ENCODE measurements at places on chromosomes 12 and 14. TPM values are rescaled to one million over a fixed set of nuclear protein-coding genes. Genes with fewer than 3 reads are reported as not detected.

Gene PRICKLE1
- 25.3 TPM for total RNA-seq

GRCh38 chr12:42779186-42779859 lies 189.8 kb upstream of the PRICKLE1 start:
- no peak overlapping the region for H3K4me3 ChIP-seq
- H3K27me3 ChIP-seq: no peaks in the 10 kb centered on the region
- no peak for DNase-seq
- H3K36me3 ChIP-seq: no peaks in the 10 kb centered on the region
- peaks cover 9% of the 10 kb centered on the region for H3K4me1 ChIP-seq
- H3K27ac ChIP-seq: no peak overlapping the region

DNA sequence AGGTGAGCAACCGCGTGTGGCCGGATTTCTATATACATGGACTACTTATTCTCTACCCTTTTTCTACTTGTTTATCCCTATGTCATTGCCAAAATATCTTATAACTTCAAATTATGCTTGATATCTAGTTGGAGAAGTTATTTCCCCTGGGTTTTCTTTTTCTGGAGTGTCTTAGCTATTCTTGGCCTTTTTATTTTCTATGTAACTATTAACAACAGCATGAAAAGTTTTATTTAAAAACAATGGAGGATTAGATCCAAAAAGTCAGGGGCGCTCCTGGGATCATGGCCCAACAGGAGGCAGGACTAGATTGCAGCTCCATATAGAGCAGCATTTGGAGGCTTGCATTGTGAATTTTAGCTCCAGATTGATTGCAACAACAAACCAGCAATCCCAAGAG lies 8.6 kb upstream of the STRAP start:
- no peak overlapping the region for H3K4me3 ChIP-seq
- no peak overlapping the region for H3K27ac ChIP-seq
- H3K27me3 ChIP-seq: no peaks in the 10 kb centered on the region

Gene CFAP251
- total RNA-seq: 8.8 TPM

DNA sequence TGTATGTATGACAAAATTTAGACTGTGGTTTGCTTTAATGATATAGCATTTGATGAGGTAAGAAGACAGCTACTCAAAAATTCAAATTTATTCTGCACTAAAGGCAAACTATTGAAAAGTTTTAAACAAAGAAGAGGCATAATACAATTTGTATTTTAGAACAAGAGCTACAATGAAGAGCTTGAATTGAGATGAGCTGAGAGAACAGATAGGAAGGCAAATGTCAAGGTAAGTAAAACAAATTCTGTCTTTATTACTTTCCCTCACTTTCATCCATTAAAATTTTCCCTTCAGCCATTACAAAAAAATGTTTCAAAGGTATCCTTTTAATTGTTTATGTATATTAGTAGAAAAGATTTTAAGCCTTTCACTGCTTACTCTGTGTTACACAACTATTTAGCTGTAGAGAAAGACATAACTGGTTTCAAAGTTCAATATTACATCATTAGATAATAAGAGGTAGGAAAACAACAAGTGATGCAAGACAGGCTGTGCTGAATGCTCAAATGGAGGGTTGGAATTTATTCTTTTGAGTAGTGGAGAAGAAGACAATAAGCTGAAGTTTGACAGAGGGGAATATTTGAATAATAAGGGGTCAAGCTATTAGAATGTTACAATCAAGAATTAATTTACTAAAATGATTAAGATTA lies 1334.1 kb downstream of the FSCB start:
- no peak overlapping the region for H3K4me3 ChIP-seq
- H3K27ac ChIP-seq: no peak overlapping the region
- H3K36me3 ChIP-seq: no peaks in the 10 kb centered on the region
- DNase-seq: no peak

Gene TAMALIN
- total RNA-seq: 47.1 TPM

DNA sequence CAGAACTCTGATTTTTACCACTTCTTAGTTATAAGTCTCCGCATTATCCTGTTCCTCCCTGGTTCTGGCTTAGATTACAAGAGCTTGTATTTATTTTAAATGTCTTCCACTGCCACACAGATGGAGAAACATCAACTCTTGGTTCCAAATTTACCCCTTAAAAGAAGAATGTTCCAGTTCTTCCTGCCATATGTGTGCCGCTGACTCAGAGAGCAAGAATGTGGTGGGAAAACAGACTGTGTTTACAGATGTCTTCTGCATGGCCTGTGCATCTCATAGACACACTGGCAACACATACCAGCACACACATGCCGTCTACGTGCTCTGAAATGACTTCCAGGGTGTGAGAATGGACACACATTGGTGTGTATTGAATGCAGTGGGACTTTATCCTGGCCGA lies 383.0 kb downstream of the LRIG3 start:
- H3K4me1 ChIP-seq: peaks cover 8% of the 10 kb centered on the region
- no peak for DNase-seq
- no peaks in the 10 kb centered on the region for H3K36me3 ChIP-seq
- no peak overlapping the region for H3K4me3 ChIP-seq
- no peaks in the 10 kb centered on the region for H3K27me3 ChIP-seq

GRCh38 chr14:102764220-102764671 lies 13.0 kb upstream of the TRAF3 start:
- H3K36me3 ChIP-seq: no peaks in the 10 kb centered on the region
- H3K27ac ChIP-seq: no peak overlapping the region

DNA sequence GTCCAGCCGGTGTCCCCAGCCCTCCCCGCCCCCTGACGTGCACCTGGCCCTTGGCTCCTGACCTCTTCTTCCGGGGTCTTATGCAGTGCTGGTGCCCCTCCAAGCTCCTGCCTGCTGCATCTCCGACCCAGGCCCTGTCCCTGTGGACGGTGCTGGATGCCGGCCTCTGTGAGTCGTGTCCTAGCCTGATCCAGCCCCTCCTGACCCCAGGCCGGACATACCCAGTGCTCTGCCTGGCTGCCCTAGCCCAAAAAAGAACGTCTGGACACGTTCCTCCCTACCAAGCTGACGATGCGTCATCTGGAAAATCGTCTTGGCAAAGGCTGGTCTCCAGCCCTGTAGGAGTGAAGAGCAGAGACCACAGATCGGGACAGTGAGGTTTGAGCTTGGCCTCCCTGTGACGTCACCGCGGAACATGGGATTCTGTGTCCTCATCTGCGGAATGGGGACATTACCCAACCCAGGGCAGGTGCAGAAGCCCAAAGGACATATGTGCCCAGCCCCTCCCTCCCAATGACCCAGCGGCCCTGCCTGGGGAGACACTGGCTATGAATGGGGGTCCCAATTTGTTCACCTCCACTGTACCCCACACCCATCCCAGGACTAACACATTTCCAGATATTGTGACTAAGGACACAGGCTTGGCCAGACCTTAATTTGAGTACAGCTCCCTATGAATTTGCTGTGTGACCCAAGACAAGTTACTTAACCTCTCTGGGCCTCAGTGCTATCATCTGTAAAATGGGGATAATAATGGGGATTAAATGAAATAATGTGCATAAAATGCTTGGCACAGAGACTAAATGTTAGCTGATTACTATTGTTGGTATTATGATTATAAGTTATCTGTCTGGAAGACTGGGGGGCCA lies 51.0 kb upstream of the BCL11B start:
- no peak overlapping the region for H3K27ac ChIP-seq
- H3K4me1 ChIP-seq: no peaks in the 10 kb centered on the region
- DNase-seq: peak; percentile 92
- H3K4me3 ChIP-seq: no peak overlapping the region
- H3K27me3 ChIP-seq: no peaks in the 10 kb centered on the region

DNA sequence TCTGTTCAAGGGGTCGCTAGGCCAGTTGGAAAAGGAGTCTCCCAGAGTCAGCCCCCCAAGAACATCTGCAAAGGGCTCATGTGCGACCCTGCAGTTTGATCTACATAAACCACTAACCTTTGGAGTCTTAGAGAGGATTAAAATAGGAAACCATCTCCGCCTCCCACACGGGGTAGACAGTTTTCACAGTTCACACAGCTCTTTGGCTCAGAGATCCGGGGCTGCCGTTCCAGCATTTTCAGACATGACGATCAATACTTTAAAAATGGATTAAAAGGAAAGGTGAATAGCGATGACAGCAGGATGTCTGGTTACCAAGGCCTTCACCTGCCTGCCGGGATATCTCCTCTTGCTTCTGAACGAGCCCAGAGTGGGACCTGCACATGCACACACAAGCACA lies 59.8 kb upstream of the BCL11B start:
- no peak overlapping the region for H3K27ac ChIP-seq
- H3K4me3 ChIP-seq: no peak overlapping the region
- no peaks in the 10 kb centered on the region for H3K27me3 ChIP-seq
- DNase-seq: no peak

GRCh38 chr14:104114421-104115130 lies 23.8 kb upstream of the KIF26A start:
- no peaks in the 10 kb centered on the region for H3K27me3 ChIP-seq
- DNase-seq: no peak
- H3K27ac ChIP-seq: no peak overlapping the region

GRCh38 chr12:113397497-113398197 lies 6.0 kb downstream of the SDS start:
- H3K27me3 ChIP-seq: no peaks in the 10 kb centered on the region
- H3K27ac ChIP-seq: no peak overlapping the region
- no peak overlapping the region for H3K4me3 ChIP-seq
- no peaks in the 10 kb centered on the region for H3K36me3 ChIP-seq

Gene OR4E2
- not detected for total RNA-seq

GRCh38 chr12:27780612-27781408 lies 774 bp upstream of the MANSC4 start:
- H3K4me3 ChIP-seq: peak overlapping the region; percentile 89
- H3K27ac ChIP-seq: peak overlapping the region; percentile 86
- no peaks in the 10 kb centered on the region for H3K36me3 ChIP-seq
- no peaks in the 10 kb centered on the region for H3K27me3 ChIP-seq
- peak; percentile 87 for DNase-seq

DNA sequence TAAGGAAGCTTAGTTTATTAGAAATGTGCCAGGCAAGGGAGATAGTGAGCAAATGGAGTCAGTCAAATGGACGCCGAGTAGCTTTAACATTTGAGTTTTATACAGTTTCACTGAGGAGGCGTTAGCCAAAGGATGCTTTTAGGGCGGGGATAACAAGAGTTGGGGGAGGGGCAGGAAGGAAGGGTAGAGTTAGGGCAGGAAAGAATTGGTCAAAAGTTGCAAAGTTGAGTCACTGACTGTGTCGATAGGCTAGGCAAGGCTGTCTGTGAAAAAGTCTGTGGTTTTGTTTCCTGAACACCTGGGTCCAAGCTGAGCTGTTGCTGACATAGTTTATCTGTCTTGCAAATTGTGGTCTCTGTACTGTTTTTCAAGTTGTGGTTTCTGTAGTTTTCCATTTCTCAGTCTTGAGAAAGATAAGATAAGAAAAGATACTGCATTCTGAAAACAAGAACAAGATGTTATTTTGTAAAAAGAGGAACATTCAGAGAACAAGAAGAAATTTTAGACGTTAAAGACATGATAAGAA lies 62.6 kb upstream of the RESF1 start:
- no peaks in the 10 kb centered on the region for H3K27me3 ChIP-seq
- no peak for DNase-seq
- H3K36me3 ChIP-seq: no peaks in the 10 kb centered on the region
- no peak overlapping the region for H3K27ac ChIP-seq

GRCh38 chr12:124797321-124797720 lies 66.3 kb downstream of the SCARB1 start:
- no peak overlapping the region for H3K4me3 ChIP-seq
- H3K4me1 ChIP-seq: no peaks in the 10 kb centered on the region
- no peaks in the 10 kb centered on the region for H3K27me3 ChIP-seq
- DNase-seq: no peak
- no peak overlapping the region for H3K27ac ChIP-seq

GRCh38 chr12:62917926-62918325 lies 17.0 kb downstream of the PPM1H start:
- no peak overlapping the region for H3K4me3 ChIP-seq
- H3K27me3 ChIP-seq: no peaks in the 10 kb centered on the region
- H3K27ac ChIP-seq: no peak overlapping the region
- no peaks in the 10 kb centered on the region for H3K36me3 ChIP-seq

DNA sequence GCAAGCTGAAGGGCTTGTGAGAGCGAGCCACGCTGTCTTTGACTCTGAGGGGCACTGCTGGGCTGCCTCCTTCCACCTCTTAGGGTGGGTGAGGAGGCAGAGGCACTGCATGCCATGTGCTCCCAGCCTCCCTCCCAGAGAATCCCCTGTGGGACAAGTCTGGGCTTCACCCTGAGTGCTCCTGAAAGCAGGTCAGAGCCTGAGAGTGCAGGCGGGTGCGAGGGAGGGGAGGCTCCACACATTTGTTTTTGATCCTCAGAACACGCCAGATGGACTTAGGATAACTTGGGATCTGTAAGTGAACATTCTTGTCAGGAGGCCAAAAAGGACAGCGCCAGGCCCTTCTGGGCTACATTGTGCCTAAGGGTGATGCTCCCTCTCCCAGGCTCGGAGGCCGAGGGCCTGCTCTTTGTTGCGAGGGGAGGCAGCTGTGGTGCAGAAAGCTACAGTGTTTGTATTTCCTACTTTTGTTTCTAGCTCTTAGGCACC lies 155.4 kb downstream of the TMX1 start:
- H3K4me3 ChIP-seq: no peak overlapping the region
- peak overlapping the region; percentile 83 for H3K27ac ChIP-seq
- DNase-seq: no peak
- peaks cover 35% of the 10 kb centered on the region for H3K4me1 ChIP-seq
- no peaks in the 10 kb centered on the region for H3K36me3 ChIP-seq
- H3K27me3 ChIP-seq: no peaks in the 10 kb centered on the region

GRCh38 chr12:93151079-93151762 lies 222.1 kb upstream of the EEA1 start:
- H3K27me3 ChIP-seq: no peaks in the 10 kb centered on the region
- H3K4me3 ChIP-seq: no peak overlapping the region

Gene SLCO1B1
- total RNA-seq: not detected

DNA sequence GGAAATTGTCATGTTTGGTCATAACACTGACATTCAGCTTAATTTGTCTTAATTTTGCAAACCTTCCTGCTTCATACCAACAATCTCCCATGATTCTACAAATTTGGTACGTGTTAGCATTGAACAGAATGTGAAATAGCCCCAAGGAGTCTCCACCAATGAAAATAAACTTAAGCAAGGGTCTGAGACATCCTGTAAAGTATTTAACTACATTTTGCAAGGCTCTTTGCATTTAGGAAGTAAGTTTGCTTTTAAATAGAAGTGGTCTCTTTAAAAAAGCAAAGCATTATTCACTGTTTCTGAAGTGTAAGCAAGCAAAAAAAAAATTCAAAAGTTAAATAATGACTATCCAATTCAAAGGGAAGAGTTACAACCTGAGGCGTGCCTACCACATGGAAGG lies 79.9 kb downstream of the WASHC3 start:
- no peak for DNase-seq
- no peaks in the 10 kb centered on the region for H3K27me3 ChIP-seq
- no peaks in the 10 kb centered on the region for H3K4me1 ChIP-seq

Gene TAS2R14
- total RNA-seq: 5.2 TPM

Gene PDE3A
- total RNA-seq: 9.6 TPM

GRCh38 chr12:40055228-40055579 lies 50.7 kb downstream of the SLC2A13 start:
- peaks cover 6% of the 10 kb centered on the region for H3K4me1 ChIP-seq
- H3K4me3 ChIP-seq: no peak overlapping the region
- H3K36me3 ChIP-seq: no peaks in the 10 kb centered on the region
- H3K27ac ChIP-seq: peak overlapping the region; percentile 20
- no peak for DNase-seq

Data from vagina (tissue), 2 donors.